ENCODE measurements at places on chromosomes 11 and 22.

GRCh38 chr11:63343130-63343529, 26.5 kb upstream of the SLC22A9 start:
- no peak for DNase-seq
- no peaks in the 10 kb centered on the region for H3K4me1 ChIP-seq
- H3K27me3 ChIP-seq: peaks cover 13% of the 10 kb centered on the region
- no peak overlapping the region for H3K4me3 ChIP-seq
- H3K27ac ChIP-seq: no peak overlapping the region
- no peaks in the 10 kb centered on the region for H3K36me3 ChIP-seq

GRCh38 chr11:10550503-10551289, 9.7 kb upstream of the RNF141 start:
- DNase-seq: no peak
- peaks cover 13% of the 10 kb centered on the region for H3K36me3 ChIP-seq
- no peak overlapping the region for H3K27ac ChIP-seq
- no peaks in the 10 kb centered on the region for H3K4me1 ChIP-seq
- H3K27me3 ChIP-seq: peaks cover 9% of the 10 kb centered on the region

- peaks cover 6% of the 10 kb centered on the region for H3K27me3 ChIP-seq
- no peaks in the 10 kb centered on the region for H3K4me1 ChIP-seq
- no peak overlapping the region for H3K27ac ChIP-seq
- no peak overlapping the region for H3K4me3 ChIP-seq
Observed at GRCh38 chr11:36130401-36130800, 158.8 kb downstream of the COMMD9 start.

GRCh38 chr11:129061492-129062230, 119.0 kb upstream of the TP53AIP1 start:
- DNase-seq: no peak
- no peak overlapping the region for H3K27ac ChIP-seq
- H3K4me3 ChIP-seq: no peak overlapping the region
- peaks cover 24% of the 10 kb centered on the region for H3K36me3 ChIP-seq
- no peaks in the 10 kb centered on the region for H3K4me1 ChIP-seq
- H3K27me3 ChIP-seq: no peaks in the 10 kb centered on the region

Data from naive thymus-derived CD8-positive, alpha-beta T cell (primary cell).